ENCODE measurements at places on chromosomes 1 and 21.

DNA sequence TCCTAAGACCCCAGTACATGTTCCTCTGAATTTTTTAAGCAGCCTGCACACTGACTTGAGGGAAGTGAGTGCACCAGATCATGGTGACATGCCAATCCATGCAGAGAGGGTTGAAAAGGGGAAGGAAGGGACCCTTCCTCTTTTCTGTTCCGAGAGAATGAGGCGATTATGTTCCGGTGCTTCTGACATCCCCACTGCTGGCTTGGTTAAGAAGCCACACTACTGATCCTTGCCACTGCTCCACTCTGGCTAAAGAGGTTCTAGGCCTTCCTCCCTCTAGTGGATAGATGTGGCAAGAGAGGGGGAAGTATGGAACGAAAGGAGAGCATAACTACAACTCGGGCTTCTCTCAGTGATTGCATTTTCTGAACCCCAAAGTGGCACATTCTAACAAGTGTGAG is 1.8 kb upstream of the CYB5R1 start:
- peak; percentile 30 for DNase-seq

DNA sequence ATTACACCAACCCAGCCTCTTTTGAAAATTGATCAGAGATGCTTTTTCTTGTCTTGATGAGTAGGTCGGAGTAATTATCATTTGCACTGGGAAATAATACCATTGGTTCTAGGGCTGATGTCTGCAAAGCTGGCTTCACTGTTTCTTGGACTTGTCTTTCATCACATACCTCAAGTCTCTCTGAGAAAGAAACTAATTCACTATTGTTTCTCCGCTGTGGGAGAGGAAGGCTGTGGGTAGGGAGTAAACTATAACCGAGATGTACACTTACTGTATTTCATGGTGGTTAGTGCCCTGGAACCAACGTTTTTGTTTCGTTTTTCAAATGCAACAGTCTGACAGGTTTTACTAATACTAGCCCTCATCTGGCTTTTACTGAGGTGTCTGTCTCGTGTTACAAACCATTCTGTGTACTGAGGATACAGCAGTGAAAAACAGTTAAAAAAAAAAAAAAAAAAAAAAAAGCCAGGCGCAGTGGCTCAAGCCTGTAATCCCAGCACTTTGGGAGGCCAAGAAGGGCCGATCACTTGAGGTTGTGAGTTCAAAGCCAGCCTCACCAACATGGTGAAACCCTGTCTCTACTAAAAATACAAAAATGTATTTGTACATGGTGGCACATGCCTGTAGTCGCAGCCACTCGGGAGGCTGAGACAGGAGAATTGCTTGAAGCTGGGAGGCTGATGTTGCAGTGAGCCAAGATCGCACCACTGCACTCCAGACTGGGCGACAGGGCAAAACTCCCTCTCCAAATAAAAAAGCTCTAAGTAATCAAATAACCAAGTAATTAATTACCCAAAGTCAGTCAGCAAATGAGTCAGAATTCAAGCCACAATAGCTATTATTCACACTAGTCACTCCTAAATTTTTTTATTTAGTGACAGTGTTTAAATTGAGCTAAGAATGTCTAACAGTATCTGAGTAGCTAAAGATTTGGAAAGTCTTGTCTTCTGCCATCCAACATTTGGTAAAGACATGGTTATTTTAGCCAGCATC is 23.3 kb downstream of the TOMM20 start:
- DNase-seq: no peak

DNA sequence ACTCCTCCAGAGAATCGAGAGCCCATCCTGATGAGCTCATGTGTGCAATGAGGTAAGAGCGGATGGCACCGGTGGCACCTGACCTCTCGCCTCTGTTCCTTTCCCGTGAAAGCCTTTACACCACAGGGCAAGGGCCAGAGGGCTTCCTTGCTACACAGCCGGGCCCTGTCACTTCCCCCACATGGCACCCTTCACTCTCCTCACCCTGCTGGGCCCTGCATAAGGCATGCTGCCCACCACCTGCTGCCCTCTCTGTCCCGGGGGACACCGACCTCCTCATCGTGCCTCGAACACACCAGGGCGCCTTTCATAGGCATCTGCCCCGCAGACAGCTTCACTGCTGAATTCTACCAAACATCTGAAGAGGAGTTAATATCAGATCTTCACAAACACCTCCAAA is 45.1 kb upstream of the C1orf174 start:
- DNase-seq: no peak

GRCh38 chr1:31961536-31961935 is 23.4 kb upstream of the PTP4A2 start:
- DNase-seq: no peak

GRCh38 chr1:36594023-36594422 is 111.3 kb upstream of the CSF3R start:
- no peak for DNase-seq

GRCh38 chr1:44829506-44830384 is 13.3 kb downstream of the PTCH2 start:
- no peak for DNase-seq

DNA sequence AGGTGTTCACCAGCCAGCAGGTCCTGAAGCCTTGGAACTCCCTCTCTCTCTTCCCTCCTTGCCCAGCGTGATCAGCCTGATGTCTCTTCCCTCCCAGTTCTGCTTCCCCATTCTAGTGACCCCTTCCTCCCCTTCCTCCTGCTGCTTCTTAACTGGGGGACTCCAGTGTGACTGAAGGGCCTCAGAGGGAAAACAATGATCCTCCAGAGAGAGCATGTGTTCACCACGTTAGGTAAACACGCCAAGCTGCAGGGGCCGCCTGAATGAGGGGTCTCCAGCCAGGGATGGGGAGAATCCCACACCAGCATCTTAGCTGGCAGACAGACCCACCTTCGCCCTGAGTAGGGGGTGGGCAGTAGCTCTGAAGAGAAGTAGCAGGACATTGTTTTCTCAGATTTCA is 124.8 kb downstream of the TMEM53 start:
- no peak for DNase-seq

All from activated CD4-positive, alpha-beta T cell treated with anti-CD3 and anti-CD28 coated beads, Interleukin-2, amount 50 U/mL, for 24 hours (primary cell).